ENCODE measurements at places on chromosomes 11 and 22. TPM values are rescaled to one million over a fixed set of nuclear protein-coding genes. Genes with fewer than 3 reads are reported as not detected.

The CRY2 gene
- 6.4 TPM for total RNA-seq

The PGM2L1 gene
- total RNA-seq: 5.8 TPM

The XKR3 gene
- not detected for total RNA-seq

The MYBPC3 gene
- not detected for total RNA-seq

The PHOX2A gene
- total RNA-seq: not detected

The PLAAT5 gene
- not detected for total RNA-seq

The YPEL4 gene
- 1.1 TPM for total RNA-seq

The MPPED2 gene
- total RNA-seq: not detected

Measured in RPMI7951 (cell line).